Cerebellum (tissue), 4 donors: ENCODE measurements at places on chromosomes 2 and 18.

DNA sequence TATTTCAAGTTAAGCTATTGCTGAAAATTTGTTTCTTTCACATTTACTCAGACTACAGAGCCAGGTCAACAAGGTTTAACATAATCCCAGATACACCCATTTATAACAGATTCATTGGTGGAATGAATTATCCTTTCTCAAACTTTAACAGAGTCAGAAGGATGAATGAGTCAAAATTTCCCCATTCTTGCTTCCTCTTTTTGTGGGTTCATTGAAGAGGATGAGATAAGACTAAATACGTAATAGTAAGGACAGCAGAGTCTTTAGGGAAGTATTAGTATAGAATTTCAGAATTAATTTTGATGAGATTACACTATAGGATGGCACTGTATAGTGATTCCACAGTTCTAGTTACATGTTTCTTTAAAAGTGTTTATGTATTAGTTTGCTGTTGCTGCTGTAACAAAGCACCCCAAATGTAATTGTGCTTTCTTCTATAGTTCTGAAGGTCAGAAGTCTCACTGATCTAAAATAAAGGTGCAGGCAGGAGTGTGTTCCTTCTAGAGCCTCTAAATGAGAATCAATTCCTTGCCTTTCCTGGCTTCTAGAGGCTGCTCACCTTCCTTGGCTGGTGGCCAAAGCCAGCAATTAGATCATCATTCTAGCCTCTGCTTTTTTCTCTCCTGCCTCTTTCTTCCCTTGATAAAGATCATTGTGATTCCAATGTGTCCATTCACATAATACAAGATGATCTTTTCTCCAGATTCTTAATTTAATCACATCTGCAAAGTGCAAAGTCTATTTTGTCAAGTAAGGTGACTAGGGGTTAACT, 309.3 kb upstream of the PIK3C3 start:
- DNase-seq: no peak

GRCh38 chr2:225328192-225328591, 71.3 kb upstream of the NYAP2 start:
- no peak for DNase-seq

GRCh38 chr2:155442755-155443372, 744.4 kb downstream of the KCNJ3 start:
- DNase-seq: no peak

DNA sequence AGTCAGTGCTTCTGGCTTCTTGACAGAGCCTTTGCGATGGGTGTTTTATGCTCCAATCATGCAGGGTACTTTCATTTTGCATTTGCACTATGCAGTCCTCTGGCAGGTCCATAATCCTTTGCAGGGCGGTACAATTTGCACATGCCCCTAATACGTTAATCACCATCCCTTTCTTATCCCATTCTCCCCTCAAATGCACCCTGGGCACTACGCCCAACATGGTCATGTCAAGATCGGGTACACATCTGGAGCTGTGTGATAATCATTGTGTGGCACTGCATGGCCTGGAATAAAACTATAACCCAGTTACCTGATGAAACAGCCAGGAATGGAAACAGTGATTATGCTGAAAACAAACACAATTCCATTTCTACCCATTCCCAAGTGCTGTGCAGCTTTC, 27.7 kb downstream of the LOXHD1 start:
- no peak for DNase-seq

GRCh38 chr2:182280118-182280517, 146.7 kb downstream of the PDE1A start:
- peak; percentile 8 for DNase-seq

DNA sequence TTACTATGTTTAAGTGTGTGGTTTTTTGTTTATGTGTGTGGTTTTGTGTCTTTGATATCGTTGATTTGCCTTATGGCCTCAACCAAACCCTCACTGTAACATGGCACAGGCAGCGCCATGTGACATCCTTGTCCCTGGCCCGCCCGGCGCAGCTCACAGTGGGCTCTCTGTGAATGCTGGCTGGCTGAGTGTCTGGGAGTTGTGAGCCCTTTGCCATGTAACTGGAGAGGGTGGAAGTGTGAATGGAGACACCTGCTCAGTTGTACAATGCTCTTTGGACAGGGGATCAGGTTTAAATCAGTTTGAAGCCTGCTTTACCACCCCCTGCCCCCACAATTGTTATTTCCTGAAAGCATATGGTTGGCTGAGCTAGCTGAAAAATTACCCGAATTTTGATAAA, 41.8 kb downstream of the TCF7L1 start:
- DNase-seq: no peak

GRCh38 chr18:14947482-14948162, 199.7 kb downstream of the ANKRD30B start:
- DNase-seq: peak; percentile 65

DNA sequence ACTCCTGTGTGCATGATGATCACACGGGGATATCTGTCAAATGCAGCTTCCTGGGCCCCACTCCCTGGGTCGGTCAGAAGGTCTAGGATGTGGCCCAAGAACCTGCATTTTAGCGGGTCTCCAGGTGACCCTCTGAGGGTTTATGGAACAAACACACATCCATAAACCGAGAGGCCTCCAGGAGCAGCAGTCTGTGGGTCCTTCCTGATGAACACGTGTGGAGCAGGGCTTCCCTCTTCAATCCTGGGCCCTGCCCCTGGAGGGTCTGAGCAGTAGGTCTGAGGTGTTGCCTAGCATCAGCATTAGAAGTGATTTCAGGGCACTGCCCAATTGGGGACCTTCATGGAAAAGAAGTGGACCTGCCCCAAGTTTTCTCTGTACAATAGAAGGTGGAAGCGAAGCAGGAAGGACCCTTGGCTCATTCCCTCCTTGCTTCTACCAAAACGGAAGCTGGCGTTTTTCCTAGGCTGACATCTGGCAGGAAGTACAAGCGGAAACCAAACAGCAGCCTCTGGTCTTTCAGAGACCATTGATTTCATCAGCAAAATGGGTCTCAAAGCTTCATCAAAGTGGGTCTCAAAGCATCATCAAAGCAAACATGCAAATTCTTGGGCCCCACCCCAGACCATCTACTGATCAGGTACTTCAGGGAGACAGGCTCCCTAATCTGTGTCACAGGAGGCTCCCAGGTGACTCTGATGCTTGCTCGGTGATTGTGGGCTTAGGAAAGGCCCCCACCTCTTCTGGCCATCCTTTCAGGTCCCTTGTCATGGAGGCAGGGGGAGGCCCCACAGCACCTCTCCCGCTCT, 30.7 kb downstream of the INO80C start:
- no peak for DNase-seq

GRCh38 chr2:50077190-50077737, 922.9 kb upstream of the FSHR start:
- DNase-seq: no peak

DNA sequence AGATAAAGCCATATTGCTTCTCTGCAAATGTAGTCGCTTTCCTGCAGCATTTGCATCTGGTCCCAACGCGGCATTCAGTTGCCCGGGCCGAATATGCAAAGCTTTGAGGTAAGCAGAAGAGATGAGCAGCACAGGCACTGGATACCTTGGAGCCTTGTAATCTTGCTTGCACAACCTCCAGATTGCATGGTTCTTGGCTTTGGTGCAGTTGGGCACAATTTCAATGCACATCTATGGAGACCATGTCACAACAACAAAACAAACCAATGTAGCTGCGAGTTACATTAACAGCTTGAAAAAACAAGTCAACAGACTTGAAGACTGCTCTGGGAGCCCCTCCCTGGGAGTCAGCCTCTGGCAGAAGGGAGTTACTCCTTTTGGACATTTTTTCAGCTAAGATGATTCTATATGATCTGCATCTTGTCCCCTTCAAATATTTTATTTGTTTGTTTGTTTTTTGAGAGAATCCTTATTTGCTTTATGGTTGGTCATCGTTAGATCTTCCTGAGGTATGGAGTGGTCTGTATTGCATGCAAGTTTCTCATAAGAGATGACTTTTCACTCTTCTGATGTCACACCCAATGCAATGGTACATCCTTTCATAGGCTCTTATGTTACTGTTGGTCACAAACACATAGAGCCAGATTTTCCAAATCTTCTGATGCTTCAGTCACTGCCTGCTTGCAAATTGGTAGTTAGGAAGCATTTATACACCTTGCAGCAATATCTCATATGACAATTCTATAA, 113.5 kb downstream of the EFEMP1 start:
- no peak for DNase-seq

- DNase-seq: no peak
Observed at GRCh38 chr2:188293601-188294351, 2.1 kb downstream of the GULP1 start.
